GM12878 (cell line): ENCODE measurements at places on chromosomes 1 and 21. TPM values are rescaled to one million over a fixed set of nuclear protein-coding genes. Genes with fewer than 3 reads are reported as not detected.

GRCh38 chr1:33426916-33427315 lies 4.0 kb downstream of the PHC2 start:
- DNase-seq, result no peak

- no peak for DNase-seq
These were observed 110.9 kb downstream of the KCNN3 start for GRCh38 chr1:154759196-154759595.

DNA sequence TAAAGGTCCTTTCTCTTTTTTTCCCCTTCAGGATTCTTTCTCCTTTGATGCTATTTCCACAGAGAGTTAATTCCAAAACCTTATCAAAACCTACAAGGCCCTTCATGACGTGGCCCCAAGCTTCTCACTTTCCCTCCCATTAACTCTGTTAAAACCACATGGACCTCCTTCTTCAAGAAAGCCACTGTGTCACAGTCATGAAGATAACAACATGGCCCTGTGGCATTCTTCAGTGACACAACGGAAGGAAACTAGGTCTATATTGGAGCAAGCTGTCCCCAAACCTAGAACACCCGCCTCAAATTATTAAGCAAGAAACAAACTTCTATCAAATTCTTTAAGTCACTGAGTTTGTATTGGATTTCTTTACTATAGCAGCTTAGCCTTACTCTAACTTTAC lies 611.1 kb downstream of the NUF2 start:
- no peak for DNase-seq

DNA sequence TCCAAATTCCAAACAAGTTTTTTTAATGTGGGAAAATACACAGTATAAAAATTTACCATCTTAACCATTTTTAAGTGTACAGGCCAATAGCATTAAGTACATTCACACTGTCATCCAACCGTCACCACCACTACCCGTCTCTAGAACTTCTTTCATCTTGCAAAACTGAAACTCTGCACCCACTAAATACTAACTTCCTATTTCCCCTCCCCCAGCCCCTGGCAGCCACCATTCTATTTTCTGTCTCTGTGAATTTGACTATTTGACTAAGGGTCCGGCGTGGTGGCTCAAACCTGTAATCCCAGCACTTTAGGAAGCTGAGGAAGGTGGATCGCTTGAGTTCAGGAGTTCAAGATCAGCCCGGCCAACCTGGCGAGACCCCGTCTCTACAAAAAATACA lies 36.1 kb downstream of the CLSTN1 start:
- peak; percentile 70 for DNase-seq

DNA sequence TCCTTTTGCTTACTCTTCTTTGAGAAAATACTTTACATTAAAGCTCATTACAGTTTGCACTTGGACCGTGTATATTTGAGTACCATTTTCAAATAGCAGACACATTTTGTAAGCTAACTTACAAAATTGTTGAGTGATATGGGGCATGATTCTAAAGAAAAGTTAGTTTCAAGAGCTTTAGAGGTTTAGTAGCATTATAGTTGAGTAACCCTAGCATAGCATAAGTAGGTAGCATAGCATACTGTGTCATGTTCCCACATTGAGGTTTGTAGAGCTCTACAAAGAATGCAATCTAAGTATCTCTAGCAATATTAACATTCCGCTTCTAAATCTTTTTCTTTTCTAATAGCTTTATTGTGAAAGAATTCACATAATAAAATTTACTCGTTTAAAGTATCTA lies 92.0 kb downstream of the ITSN1 start:
- no peak for DNase-seq

DNA sequence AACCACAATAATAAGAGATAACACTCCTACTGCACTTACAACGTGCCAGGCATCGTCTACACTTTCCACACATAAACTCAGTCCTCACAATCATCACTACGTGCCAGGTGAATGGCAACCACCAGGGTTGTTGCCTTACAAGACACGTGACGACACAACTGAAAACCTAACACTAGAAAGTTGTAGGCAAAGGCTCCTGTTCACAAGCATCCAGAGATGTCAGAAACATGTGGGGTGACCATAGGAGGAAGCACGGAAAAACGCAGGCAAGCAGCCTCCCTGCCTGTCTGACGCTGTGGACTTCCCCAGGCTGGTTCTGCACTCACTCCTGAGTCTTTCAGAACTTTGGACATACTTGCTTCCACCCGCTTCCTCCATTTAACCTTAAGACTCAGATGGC lies 7.0 kb downstream of the CAPZB start:
- DNase-seq, result no peak

DNA sequence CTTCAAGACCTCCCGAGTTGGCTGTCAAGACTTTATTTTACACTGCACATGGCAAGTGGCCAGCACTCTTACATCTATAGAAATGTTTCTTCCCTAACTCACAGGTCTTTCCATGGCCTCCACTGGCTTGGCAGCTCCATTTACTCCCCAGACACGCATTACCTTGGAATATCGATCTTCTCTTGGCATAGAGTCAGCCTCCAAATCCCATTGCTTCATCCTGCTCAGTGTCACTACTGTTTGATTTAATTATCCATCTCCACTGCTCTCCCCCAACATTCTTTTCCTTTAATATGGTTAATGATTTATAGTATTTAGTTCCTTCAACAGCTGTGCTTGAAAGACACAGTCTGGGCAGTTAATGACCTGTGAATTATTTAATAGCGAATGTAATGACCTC lies 241.2 kb upstream of the MAP1LC3C start:
- DNase-seq, result no peak

DNA sequence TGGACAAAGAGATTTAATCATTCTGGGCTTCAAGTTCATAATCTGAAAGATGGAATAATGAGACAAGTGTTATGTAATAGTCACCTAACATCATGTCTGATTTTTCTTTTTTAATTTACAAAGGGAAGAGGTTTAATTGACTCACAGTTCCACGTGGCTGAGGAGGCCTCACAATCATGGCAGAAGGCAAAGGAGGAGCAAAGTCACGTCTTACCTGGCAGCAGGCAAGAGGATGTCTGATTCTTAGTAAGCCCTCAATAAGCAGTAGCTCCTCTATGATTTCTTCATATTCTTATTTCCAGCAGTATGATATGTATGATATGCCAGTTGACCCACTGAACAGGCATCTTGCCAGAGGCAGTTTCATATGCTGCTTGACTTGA lies 152.7 kb downstream of the S1PR1 start:
- no peak for DNase-seq

Gene DMBX1
- not detected in 2 replicates for total RNA-seq

Gene SPRR3
- not detected in 2 replicates for total RNA-seq

Gene LYPLAL1
- total RNA-seq, result 24.9 and 25.7 TPM in 2 replicates

Gene MUL1
- total RNA-seq, result 19.6 and 21.0 TPM in 2 replicates

Gene SH3BGR
- total RNA-seq, result 0.97 and 1.2 TPM in 2 replicates
